Stimulated activated CD4-positive, alpha-beta T cell treated with anti-CD3 and anti-CD28 coated beads, Interleukin-4, amount 100 ng/mL, for 4 hours (primary cell): ENCODE measurements at places on chromosomes 16 and 17.

DNA sequence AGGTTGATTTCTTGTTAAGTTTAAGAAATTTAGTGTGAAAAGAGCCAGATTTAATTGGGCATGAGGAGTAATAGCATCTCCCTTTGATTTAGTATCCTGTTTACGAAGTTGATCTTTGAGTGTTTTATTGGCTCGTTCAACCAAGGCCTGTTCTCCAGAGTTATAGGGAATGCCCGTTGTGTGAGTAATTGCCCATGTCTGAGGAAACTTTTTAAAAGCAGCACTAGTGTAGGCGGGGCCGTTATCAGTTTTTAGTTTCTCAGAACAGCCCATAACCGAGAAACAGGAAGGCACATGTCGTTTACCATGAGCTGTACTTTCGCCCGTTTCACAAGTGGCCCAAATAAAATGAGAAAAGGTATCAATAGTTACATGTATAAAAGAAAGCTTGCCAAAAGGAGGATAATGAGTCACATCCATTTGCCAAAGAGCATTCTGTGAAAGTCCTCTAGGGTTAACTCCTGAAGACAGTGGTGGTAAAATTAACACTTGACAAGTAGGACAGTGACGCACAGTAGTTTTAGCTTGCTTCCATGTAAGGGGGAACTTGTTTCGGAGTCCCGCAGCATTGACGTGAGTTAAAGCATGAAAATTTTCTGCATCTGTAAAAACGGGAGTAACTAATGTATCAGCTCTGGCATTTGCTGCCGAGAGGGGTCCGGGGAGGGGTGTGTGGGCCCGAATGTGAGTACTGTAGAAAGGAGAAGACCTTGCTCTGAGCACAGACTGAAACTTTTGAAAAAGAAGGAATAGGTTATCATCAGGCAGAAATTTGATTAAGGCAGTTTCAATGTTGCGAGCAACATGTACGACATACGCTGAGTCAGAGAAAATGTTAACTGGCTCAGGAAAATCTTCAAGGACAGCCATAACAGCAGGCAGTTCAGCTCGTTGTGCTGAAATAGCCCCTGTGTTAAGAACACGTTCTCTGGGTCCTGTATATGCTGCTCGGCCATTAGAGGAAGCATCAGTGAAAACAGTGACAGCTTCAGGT lies 18.5 kb upstream of the KCTD5 start:
- DNase-seq, result peak; percentile 9

DNA sequence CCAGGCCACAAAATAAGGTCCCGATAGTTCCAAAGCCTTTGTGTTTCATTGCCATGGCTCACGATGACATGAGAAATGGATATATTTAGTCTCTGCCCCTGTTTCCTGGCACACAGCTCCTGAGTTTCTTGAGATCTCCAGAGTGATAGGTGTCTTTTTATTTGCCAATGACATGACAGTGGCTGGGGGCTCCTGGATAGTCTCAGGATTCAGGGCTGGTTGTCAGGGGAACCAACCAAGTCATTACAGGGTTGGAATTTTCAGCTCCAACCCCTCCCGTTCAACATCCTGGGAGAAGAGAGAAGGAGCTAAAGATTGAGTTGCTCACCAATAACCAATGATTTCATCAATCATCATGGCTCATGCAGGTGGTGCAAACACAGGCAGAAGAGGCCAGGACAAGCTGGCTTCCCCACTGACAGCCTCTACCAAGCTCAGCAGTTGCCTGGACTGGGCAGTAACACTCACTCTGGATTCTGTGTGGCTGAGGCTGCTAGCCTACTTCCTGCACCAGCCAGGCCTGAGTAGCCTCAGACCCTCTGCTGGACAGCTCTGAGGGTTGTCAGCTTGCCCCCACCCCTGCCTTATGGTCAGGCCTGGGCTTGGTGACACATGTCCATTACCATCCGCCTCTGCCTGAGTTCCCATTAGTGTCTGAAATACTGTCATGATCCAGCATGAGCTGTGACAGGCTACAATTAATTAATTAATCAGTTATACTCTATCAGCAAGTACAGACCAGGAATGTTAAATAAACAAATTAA lies 534.4 kb upstream of the CDH5 start:
- no peak for DNase-seq

- DNase-seq, result no peak
These were observed 249.1 kb downstream of the C16orf95 start for GRCh38 chr16:87067836-87068761.

DNA sequence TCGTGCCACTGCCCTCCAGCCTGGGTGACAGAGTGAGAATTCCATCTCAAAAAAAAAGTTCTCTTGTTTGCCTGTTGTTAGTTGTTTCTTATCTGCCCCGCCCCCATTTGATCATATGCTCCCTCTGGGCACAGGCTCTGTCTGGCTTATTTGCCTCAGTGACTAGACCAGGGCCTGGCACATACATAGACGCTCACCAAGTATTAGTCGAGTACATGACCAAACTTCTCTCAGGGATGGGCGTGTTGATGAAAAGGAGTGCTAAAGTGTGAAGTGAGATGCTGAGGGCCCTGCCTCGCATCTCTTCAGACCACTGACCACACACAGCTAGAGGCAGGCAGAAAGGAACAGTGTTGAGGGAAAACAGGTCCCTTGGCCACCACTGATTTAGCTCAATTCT lies 3.3 kb upstream of the HELZ start:
- no peak for DNase-seq

DNA sequence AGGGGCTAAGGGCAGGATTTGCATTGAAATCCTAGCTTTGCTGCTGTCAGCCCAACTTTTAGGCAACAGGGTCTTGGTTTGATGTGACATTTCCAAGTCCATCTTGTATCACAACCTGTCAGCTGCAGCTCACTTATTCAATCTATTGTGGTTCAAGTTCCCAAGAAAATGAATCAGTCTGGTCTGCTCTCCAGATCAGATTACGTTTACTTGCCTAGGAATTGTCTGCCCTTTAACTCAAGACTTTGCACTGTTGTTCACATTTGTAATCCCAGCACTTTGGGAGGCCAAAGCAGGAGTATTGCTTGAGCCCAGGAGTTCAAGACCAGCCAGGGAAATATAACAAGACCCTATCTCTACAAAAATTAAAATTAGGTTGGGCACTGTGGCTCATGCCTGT lies 10.0 kb downstream of the STX4 start:
- DNase-seq, result no peak

DNA sequence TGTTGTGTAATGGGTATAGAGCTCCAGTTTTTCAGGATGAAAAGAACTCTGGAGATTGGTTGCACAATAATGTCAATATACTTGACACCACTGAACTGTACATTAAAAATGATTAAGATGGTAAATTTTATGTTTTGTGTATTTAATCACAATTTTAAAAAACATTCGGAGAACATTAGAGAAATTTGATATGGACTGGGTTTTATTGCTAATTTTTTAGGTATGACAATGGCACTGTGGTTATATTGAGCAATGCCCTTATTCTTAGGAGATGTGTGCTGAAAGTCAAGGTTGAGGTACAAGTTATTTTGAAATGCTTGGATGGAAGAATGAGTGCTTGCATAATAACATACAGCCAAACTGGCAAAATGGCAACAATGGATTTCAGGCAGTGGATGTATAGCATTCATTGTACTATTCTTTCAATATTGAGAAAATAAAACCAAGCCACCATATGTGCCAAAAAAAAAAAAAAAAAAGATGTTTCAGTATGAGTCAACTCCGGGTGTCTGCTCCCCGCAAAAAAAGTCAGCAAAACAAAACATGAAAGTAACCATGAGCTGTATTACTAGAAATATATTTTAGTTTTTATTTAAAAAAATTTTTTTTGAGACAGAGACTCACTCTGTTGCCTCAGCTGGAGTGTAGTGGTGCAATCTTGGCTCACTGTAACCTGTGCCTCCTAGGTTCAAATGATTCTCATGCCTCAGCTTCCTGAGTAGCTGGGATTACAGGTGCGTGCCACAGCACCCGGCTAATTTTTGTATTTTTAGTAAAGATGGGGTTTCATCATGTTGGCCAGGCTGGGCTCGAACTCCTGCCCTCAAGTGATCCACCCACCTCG lies 19.8 kb downstream of the HOXB1 start:
- DNase-seq, result no peak

DNA sequence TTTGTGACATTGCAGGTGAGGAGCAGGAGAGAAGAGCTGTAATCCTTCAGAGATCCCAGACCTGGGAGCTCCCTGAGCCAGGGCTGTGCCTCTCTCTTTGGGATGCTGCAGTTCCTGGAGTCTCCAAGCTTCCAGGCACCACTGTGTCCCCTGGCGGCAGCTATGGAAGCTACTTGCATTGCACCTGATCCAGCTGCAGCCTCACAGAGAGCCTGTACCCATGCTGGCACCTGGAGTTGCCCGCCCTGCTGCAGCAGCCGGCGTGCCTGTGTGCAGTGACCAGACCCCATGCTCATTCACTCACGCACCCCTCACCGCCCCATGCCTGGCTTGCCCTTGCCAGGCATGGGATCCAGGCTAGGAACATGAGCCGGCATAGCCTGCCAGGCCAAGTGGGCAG lies 51.8 kb upstream of the MED9 start:
- no peak for DNase-seq

DNA sequence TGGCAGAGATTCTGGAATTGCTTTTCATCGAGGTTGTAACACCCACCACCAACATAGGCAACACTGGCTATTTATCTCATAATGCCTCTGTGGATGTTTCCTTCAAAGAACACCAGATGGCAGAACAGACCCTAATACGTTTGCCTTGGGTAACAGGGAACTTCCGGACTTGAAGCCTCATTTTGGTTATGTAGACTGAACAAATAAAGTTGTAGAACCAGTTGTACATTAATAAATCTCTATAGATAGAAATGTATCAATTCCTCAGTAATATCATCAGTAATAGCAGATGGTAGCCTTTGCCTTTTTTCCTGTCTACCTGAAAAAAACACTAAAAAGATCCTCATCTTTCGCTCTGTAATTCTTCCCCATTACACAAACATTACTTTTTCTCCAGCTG lies 25.9 kb upstream of the APOH start:
- peak; percentile 26 for DNase-seq

DNA sequence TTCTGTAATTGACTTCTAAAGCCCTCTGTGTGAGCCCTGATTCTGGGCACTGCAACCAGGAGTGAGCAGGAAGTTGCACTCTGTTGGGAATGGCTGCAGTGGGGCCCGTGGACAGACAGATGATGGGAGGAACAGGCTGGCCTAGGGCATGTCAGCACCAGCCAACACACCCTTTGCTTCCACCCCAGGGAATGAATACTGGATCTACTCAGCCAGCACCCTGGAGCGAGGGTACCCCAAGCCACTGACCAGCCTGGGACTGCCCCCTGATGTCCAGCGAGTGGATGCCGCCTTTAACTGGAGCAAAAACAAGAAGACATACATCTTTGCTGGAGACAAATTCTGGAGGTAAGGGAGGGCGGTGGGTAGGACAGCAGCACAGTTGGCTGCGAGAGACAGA lies 10.8 kb upstream of the LPCAT2 start:
- DNase-seq, result no peak

DNA sequence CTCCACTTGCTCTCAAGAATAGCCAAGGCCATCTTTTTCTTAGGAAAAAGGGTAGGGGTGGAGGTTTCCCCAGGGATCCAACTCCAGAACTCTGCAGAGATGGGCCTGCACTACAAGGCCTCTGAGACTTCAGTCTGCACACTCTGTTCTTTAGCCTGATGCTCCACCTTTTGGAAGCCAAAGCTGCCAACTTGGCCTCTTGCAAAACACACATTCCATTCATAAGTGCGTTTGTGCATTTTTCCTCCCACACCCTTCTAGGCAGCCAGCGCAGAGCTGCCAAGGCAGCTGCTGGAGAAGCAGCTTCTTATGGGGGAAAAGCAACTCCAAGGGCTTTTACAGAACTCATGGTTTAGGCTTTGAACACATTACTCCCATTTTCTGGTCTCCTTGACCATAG lies 45.3 kb downstream of the REXO5 start:
- no peak for DNase-seq

DNA sequence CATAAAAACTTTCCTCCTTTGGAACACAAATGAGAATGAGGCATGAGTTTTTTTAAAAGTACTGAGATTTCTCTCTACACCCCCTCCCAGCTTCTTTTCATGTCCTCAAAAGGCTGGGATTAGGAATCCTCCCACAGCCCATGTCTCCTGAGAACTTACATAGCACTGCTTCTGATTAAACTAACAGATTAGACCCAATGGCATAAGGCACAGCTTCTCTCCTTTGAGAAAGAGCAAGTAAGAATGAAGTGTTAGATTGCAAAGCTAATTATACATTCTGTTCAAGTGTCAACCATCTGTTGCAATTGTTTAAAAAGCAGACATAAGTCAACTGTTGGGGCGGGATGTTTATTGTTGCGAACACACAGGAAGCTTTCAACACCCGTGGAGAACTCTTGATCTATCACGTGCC lies 715.1 kb downstream of the CDH11 start:
- DNase-seq, result no peak

DNA sequence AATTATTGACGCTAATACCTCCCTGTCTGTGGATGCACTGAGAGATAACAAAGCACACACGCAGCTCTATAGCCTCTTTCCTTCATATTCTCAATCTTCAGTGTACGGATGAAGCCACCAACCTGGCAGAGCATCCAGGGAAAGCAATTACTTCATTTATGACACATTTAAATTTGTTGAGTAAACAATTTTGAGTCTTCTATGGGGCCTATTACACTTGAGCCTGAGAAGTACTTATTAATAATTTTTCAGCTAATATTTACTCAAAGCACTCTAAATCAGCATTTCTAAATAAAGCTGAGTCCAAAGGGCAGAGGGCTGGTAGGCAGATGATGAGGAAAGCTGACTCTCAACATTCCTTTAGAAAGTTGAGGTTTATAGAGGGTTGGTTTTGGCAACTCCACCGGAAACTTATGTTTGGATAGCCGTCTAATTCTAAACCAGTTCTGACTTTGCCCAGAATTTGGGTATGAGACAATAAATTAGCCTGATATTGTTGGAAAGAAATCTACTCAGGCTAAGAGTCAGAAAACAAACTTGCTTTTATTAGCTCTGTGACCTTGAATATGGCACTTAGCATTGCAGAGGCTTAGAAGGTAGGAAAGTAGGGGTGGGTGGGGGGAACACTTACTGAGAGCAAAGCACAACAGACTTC lies 643.5 kb downstream of the CDH11 start:
- DNase-seq, result no peak

- DNase-seq, result no peak
These were observed 13.1 kb upstream of the RNF135 start for GRCh38 chr17:30957741-30958140.

GRCh38 chr17:82463925-82464566 lies 5.5 kb downstream of the NARF start:
- no peak for DNase-seq

DNA sequence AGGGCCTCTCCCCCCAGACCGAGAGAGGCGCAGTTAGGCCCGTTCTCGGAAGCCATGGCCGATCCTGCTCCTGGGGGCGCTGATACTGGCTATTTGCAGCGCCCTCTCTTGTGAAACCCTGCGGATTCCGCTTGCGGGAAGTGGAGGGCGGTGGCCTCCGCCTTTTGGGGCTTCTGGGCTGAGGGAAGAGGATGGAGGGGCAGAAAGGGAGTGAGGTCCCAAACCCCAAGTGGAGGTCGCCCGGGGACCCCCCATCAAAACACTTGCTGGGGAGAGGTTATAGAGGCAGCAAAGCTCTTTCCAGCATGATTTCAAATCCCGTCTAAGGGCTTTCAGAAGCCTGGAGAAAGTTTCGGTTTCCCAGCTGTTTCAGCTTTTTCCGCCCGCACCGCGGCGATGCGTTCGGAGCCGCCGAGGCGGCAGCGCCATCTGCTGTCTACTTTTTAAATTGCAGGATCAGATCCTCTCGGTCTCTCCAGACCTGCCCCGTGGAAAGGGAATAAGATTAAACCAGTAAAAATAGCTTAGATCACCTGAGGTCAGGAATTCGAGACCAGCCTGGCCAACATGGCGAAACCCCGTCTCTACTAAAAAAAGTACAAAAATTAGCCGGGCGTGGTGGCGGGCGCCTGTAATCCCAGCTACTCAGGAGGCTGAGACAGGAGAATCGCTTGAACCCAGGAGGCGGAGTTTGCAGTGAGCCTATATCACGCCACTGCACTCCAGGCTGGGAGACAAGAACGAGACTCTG lies 15.8 kb downstream of the SNX20 start:
- DNase-seq, result peak; percentile 76
